CD8-positive, alpha-beta memory T cell (primary cell): ENCODE measurements at places on chromosomes 3 and 15. TPM values are rescaled to one million over a fixed set of nuclear protein-coding genes. Genes with fewer than 3 reads are reported as not detected.

GRCh38 chr3:45524565-45524964, 70.0 kb upstream of the LIMD1 start:
- H3K4me3 ChIP-seq, result no peak overlapping the region
- DNase-seq, result no peak
- H3K27ac ChIP-seq, result no peak overlapping the region
- no peaks in the 10 kb centered on the region for H3K4me1 ChIP-seq

DNA sequence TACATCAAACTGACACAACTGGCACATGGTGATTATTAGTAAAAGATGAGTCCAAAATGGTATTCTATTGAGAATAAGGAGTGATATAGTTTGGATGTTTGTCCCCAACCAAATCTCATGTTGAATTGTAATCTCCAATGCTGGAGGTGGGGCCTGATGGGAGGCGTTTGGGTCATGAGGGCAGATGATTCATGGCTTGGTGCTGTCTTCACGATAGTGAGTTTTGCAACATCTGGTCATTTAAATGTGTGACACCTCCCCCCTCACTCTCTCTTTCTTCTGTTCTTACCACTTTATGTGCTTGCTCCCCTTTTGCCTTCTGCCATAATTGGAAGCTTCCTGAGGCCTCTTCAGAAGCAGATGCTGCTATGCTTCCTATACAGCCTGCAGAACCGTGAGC, 90.6 kb downstream of the RSL24D1 start:
- DNase-seq, result no peak
- no peak overlapping the region for H3K27ac ChIP-seq
- H3K4me3 ChIP-seq, result no peak overlapping the region
- H3K27me3 ChIP-seq, result no peaks in the 10 kb centered on the region

GRCh38 chr15:96037584-96037983, 292.9 kb upstream of the NR2F2 start:
- H3K4me3 ChIP-seq, result no peak overlapping the region
- no peak overlapping the region for H3K27ac ChIP-seq
- no peaks in the 10 kb centered on the region for H3K27me3 ChIP-seq
- DNase-seq, result no peak
- H3K4me1 ChIP-seq, result no peaks in the 10 kb centered on the region
- H3K36me3 ChIP-seq, result no peaks in the 10 kb centered on the region

- H3K36me3 ChIP-seq, result no peaks in the 10 kb centered on the region
- H3K4me1 ChIP-seq, result peaks cover 6% of the 10 kb centered on the region
- peaks cover 10% of the 10 kb centered on the region for H3K27me3 ChIP-seq
- DNase-seq, result no peak
- peak overlapping the region; percentile 29 for H3K27ac ChIP-seq
- no peak overlapping the region for H3K4me3 ChIP-seq
Measured at GRCh38 chr15:82643992-82644391, 3.2 kb downstream of the CPEB1 start.

GRCh38 chr3:173957646-173958045, 560.1 kb downstream of the NLGN1 start:
- no peak for DNase-seq
- no peak overlapping the region for H3K27ac ChIP-seq
- no peak overlapping the region for H3K4me3 ChIP-seq
- no peaks in the 10 kb centered on the region for H3K4me1 ChIP-seq
- no peaks in the 10 kb centered on the region for H3K36me3 ChIP-seq

DNA sequence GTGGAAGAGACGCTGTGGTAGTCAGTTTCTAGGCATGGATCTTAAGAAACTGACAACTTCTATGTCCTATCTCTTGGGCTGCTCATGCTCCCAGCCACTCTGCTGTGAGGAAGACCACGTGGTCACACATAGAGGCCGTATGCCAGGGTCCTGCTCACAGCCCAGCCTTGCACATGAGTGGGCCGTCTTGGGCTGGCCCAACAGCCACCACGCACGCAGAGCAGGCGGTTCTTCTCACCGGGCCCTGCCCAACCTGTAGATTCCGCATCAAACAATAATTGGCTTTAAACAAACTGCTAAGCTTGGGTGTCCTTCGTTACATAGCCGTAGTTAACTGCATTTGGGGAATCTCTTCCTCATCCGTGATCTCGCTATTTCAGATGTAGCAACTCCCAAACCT, 26.0 kb downstream of the SLC41A3 start:
- H3K27ac ChIP-seq, result no peak overlapping the region
- H3K36me3 ChIP-seq, result no peaks in the 10 kb centered on the region
- H3K27me3 ChIP-seq, result no peaks in the 10 kb centered on the region
- DNase-seq, result no peak
- no peak overlapping the region for H3K4me3 ChIP-seq

GRCh38 chr15:85477730-85478129, 97.3 kb downstream of the AKAP13 start:
- H3K4me1 ChIP-seq, result peaks cover 35% of the 10 kb centered on the region
- H3K4me3 ChIP-seq, result no peak overlapping the region
- DNase-seq, result no peak
- no peak overlapping the region for H3K27ac ChIP-seq

DNA sequence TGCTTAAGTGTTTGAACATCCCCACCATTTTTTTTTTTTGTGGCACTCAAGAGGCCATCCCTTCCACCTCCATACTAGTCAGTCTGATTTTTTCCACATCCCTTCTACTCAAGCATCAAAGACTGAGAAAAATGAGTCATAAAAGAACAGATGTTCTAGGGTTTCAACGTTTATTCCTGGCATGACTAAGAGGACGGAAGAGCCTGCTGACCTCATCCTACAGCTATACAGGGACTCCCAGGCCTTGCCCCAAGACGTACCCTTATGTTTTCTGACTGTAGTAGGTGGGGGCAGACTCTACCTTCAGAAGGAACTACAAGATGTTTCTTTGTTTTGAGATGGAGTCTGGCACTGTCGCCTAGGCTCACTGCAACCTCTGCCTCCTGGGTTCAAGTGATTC, 3.3 kb upstream of the ITPKA start:
- H3K27me3 ChIP-seq, result peaks cover 4% of the 10 kb centered on the region
- H3K4me1 ChIP-seq, result peaks cover 17% of the 10 kb centered on the region
- H3K36me3 ChIP-seq, result no peaks in the 10 kb centered on the region
- H3K4me3 ChIP-seq, result no peak overlapping the region

DNA sequence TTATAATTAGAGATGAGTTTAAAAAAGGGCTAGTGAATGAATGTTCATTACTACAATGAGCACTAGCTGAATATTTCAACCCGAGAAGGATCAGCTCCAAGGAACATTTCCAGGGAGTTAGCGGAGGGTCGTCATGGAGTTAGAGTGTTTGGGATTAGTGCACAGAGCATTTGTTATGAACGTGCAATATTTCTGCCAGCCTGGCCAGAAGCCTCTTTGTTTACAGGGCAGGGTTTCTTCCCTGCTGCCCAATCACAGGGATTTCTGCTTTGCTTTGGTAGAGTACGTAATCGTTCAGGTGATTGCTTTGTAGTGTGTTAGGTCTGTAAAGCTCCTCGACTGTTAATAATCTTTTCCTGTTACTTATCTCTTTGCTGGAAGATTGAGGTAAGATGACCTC, 5.9 kb downstream of the CGNL1 start:
- H3K27me3 ChIP-seq, result peaks cover 3% of the 10 kb centered on the region
- no peaks in the 10 kb centered on the region for H3K4me1 ChIP-seq
- no peak overlapping the region for H3K4me3 ChIP-seq
- no peak for DNase-seq
- H3K36me3 ChIP-seq, result no peaks in the 10 kb centered on the region

DNA sequence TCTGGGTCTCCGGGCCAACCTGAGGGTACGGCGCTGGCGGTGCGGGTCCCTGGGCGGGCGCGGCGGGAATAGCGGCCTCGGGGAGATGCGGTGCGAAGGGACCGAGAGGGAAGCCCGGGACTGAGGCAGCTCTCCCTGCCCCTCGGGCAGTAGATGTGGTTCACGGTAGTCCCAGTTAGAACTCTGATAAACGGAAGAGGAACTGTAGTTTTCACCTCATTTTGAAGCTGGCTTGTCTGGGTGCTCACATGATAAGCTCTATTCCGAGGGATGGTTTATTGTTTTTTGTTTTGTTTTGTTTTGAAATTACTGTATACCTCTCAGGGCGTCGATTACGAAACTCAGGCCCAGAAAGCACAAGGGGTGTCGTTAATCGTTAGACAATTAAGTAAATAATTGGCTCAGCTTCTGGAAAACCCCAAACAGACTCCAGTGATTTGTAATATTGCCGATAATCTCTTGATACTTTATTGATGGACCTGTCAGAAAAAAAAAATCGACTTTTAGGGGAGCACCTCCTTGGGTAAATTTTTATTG, 413 bp downstream of the NUSAP1 start:
- H3K27me3 ChIP-seq, result no peaks in the 10 kb centered on the region
- H3K4me1 ChIP-seq, result peaks cover 8% of the 10 kb centered on the region
- no peak for DNase-seq
- H3K4me3 ChIP-seq, result peak overlapping the region; percentile 98
- no peaks in the 10 kb centered on the region for H3K36me3 ChIP-seq

DNA sequence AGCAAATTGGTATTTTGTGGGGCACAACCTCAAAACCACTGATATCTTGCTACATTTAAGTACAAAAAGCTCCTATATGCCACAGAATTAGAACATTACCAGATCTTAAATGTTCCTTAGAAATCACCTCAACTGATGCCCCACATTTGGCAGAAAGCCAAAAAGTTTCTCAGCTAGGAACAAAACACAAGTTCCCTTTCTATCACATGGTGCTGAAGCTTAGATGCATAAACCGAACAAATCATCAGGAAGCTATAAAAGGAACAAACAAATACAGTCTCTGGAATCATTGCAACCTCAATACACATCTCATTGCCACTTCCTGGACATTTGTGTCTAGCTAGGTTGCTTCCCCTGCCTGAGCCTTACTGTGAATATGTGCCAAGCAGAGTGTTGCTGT, 492.6 kb downstream of the LPP start:
- no peak overlapping the region for H3K4me3 ChIP-seq
- DNase-seq, result no peak
- H3K27me3 ChIP-seq, result no peaks in the 10 kb centered on the region
- no peak overlapping the region for H3K27ac ChIP-seq

GRCh38 chr3:114456742-114457141, 162.9 kb downstream of the TIGIT start:
- H3K4me3 ChIP-seq, result no peak overlapping the region
- no peaks in the 10 kb centered on the region for H3K27me3 ChIP-seq
- peaks cover 16% of the 10 kb centered on the region for H3K4me1 ChIP-seq

- no peak overlapping the region for H3K27ac ChIP-seq
- DNase-seq, result no peak
- no peaks in the 10 kb centered on the region for H3K36me3 ChIP-seq
- no peaks in the 10 kb centered on the region for H3K4me1 ChIP-seq
- H3K4me3 ChIP-seq, result no peak overlapping the region
Measured at GRCh38 chr3:63400246-63400860, 122.2 kb downstream of the SYNPR start.

GRCh38 chr3:77251136-77251535, 211.2 kb downstream of the ROBO2 start:
- H3K4me3 ChIP-seq, result no peak overlapping the region
- H3K27me3 ChIP-seq, result no peaks in the 10 kb centered on the region
- no peaks in the 10 kb centered on the region for H3K4me1 ChIP-seq
- no peak for DNase-seq
- H3K27ac ChIP-seq, result no peak overlapping the region

- H3K27ac ChIP-seq, result no peak overlapping the region
- no peaks in the 10 kb centered on the region for H3K4me1 ChIP-seq
- no peak overlapping the region for H3K4me3 ChIP-seq
- no peaks in the 10 kb centered on the region for H3K36me3 ChIP-seq
- no peak for DNase-seq
Measured at GRCh38 chr3:193850084-193850619, 257.1 kb downstream of the OPA1 start.

DNA sequence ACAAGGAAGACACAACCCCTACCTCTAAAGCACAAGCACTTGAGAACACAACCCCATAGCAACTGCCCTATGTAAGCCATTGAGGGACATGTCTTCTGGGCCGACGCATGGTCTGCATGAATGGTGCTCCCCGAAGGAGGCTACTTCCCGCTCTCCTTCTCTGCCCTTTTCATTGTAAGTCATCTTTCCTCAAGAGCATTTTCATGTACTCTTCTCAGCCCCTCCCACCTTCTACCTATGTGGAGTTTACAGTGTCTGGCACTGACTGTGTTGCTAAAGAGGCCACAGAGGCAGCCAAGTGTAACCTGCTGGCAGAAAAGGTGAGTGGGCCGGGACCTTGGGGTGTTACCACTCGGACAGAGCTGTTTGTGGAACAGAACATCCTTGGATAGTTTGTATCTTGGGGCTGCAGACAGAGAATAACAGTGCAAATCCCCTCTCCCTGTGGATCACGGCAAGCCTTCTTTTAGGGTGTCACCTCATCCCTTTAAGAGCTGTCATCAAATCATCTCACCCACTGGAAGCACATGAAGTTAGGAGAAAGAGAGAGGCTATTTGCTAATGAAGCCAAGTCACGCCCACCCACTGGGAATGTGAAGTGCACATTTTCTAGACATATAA, 5.6 kb downstream of the AHSG start:
- no peak overlapping the region for H3K27ac ChIP-seq
- H3K4me3 ChIP-seq, result no peak overlapping the region
- no peaks in the 10 kb centered on the region for H3K36me3 ChIP-seq
- H3K27me3 ChIP-seq, result peaks cover 11% of the 10 kb centered on the region
- DNase-seq, result no peak

DNA sequence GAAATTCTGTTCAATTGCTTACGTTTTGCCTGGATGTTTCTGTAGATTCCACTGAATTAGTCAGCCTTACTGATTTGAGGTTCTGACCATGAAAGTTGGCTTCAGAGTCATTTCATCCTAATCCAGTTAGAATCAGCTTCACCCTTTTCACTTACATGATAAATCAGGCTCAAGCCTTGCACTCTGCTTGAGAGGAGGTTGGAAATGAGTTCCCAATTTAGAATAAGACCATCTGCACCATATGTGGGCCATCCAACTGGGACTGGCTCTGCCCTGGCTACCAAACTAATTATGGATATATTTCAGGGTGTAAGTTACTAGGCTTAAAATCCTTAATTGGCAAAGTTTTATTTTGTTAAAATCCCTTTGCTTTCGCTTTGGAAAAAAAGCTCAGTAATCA, 255.7 kb downstream of the CHL1 start:
- no peak for DNase-seq
- no peaks in the 10 kb centered on the region for H3K27me3 ChIP-seq
- H3K4me1 ChIP-seq, result no peaks in the 10 kb centered on the region
- no peak overlapping the region for H3K27ac ChIP-seq
- H3K4me3 ChIP-seq, result no peak overlapping the region

The ADGRG7 gene
- total RNA-seq, result not detected

The DUOXA2 gene
- total RNA-seq, result not detected

The MKRN2 gene
- 33.6 TPM for total RNA-seq

The RASL12 gene
- not detected for total RNA-seq

The ADAMTSL3 gene
- not detected for total RNA-seq

The GOLGA8J gene
- not detected for total RNA-seq

The ANKDD1A gene
- 3.0 TPM for total RNA-seq
